Tibial nerve (tissue), 4 donors: ENCODE measurements at places on chromosomes 2 and 18.

DNA sequence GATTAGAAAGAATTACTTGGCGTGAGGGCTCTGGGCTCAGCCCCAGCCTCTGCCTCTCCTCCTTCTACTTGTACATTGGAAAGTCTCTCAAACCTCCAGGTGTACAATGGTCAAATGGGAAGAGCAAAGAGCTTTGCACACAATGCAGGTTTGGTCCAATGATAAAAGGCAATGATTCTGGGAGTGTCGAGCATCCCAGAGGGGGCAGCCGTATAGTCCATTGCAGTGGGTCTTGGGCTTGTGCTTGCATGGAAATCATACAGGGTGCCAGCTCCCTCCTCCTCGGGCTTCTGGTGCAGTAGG lies 98.0 kb upstream of the NCK2 start:
- DNase-seq: no peak

- DNase-seq: no peak
Measured at GRCh38 chr2:242063436-242063835, 193.9 kb downstream of the RTP5 start.

- DNase-seq: no peak
Measured at GRCh38 chr2:140201572-140201971, 1421.4 kb upstream of the NXPH2 start.

- no peak for DNase-seq
Measured at GRCh38 chr2:141137122-141137693, 993.6 kb downstream of the LRP1B start.

GRCh38 chr2:64643838-64644457 lies 9.8 kb downstream of the SERTAD2 start:
- no peak for DNase-seq

GRCh38 chr2:152465541-152465940 lies 130.6 kb downstream of the FMNL2 start:
- no peak for DNase-seq

DNA sequence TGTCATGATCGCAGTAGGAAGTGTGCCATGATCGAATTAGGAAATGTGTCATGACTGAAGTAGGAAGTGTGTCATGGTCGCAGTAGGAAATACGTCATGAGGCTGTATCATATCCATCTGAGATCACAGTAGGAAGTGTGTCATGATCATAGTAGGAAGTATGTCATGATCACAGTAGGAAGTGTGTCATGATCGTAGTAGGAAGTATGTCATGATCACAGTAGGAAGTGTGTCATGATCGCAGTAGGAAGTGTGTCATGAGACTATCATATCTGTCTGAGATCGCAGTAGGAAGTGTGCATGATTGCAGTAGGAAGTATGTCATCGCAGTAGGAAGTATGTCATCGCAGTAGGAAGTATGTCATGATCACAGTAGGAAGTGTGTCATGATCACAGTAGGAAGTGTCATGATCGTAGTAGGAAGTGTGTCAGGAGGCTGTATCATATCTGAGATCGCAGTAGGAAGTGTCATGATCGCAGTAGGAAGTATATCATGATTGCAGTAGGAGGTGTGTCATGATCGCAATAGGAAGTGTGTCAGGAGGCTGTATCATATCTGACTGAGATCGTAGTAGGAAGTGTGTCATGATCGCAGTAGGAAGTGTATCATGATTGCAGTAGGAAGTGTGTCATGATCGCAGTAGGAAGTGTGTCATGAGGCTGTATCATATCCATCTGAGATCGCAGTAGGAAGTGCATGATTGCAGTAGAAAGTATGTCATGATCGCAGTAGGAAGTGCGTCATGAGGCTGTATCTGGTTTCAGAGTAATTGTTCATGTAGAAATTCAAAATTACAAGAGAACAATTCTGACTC lies 56.4 kb upstream of the NFATC1 start:
- no peak for DNase-seq

GRCh38 chr2:224268441-224268840 lies 133.5 kb downstream of the FAM124B start:
- DNase-seq: no peak
